ENCODE measurements at places on chromosomes 5 and 9.

DNA sequence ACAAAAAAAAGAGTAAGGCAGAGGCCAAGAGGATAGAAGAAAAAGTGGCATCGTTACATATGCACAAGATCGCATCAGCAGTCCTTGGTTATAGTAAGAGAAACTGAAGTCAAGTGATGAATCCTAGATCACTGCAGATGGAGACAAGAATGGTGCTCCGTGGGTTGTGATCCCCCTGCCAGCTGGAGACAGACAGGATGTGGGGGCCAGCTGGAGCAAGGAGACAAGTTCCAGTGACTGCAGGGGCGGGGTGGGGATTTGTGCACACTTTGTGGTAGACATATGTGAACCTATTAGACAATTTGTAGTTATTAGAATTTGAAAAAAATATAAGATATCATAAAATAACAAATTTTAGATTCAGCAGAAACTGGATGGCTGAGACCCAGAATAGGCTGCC is 697.9 kb upstream of the ADAMTS16 start:
- DNase-seq, result no peak

DNA sequence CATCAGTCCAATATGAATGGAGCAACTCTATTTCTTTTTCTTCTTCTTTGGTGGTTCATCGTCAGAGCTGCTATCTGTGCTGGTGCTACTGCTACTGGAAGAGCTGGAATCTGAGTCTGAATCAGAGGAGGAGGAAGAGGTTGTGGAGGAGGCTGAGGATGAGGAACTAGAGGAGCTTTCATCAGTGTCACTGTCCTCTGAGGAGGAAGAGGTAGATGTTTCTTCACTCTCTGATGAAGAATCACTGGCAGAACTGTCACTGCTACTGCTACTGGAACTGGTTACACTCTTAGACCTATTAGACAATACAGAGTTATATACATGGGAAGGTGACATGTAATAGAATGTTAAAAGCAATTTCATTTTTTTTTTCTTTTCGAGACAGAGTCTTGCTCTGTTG is 27.8 kb downstream of the ZCCHC10 start:
- DNase-seq, result no peak

- DNase-seq, result no peak
Measured at GRCh38 chr5:40813698-40814281, 15.6 kb upstream of the PRKAA1 start.

- DNase-seq, result no peak
Measured at GRCh38 chr9:134688661-134689320, 47.2 kb downstream of the COL5A1 start.

DNA sequence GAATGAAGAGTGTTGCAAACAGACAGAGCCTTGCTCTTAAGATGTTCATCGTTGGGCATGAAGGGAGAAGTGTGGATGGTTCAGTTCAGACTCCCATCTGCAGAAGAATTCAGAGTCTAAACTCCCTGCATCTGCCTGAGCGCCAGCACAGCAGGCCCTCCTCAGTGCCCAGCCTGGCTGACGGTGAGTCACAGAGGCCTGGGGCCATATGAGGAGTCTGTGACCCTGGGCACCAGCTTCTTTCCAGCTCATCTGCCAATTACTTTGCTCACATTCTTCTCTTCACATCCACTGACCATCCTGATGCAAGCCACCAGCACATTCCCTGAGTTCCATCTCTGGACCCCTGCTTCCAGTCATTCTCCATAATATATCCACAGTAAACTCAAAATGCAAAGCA is 401.1 kb upstream of the TRPC7 start:
- DNase-seq, result no peak

DNA sequence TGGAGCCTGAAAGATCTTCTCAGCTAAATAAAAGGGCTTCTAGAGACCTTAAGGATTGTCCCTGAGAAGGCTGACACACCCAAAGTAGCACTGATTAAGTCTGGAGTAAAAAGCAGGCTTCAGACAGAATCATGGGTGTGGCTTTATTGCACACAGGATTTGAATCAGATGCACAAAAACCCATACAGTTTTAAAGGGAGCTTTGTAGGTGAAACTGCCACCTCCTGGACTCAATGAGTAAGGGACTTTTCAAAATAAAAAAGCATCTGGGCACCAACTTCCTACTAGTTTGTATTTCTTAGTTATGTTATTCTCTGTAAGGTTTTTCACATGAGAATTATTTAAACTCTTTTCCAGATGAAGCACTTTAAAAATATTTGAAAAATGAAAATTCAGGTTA is 129.4 kb downstream of the EDIL3 start:
- peak; percentile 0 for DNase-seq

DNA sequence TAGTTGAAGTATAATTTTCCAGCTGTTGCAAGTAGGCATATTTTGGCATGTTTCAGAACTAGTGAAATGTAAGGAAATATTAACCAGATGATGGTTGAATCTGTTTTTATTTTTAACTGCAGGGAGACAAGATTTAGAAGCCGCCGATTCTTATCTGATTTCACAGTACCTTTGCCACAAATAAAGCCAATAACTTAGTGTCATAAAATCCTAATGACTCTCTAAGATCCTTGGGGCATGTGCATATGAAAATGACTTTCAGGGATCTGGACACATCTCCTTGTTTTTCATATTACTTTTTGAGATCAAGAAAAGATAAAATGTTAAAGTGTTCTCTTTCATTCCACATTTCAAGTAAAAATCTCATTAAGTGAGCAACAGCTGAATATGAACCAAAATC is 125.8 kb upstream of the CNTLN start:
- DNase-seq, result no peak

DNA sequence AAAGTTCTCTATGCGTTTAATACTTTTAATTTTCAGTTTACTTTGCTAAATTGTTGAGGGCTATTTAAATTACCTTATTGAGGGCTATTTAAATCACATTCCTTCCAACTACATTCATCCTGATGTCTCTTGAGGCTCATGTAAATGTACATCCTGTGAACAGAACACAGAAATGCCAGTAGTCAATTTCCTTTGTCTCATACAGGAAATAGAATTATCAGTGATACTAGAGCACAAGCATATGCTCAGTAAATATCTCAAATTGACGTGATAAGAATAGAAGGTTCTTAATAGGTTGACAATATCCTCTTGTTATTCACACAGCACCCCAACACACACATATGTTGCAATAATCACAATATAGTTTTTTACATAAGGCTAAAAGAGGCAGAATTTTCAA is 449.0 kb downstream of the CYLC2 start:
- no peak for DNase-seq

Measured in NCI-H1105 treated with DMSO at 0.1 percent for 48 hours (cell line).